Hepatocyte (in vitro differentiated cells): ENCODE measurements at places on chromosomes 1 and 21.

DNA sequence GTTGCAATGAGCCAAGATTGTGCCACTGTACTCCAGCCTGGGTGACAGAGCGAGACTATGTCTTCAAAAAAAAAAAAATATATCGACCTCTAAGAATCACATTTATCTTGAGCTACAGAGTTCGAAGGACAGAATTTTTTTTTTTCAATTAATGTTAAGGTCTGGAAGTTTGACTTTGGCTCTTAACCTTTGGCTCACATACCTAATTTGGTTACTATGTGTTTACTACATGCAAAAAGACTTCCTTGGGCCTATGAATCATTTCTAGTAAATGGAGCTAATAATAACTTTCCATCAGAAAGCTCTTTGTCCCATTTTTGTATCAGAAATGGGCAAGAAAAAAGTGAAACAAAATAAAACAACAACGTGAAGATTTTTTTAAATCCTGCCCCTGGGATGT is 351.2 kb downstream of the SMYD3 start:
- DNase-seq = no peak

DNA sequence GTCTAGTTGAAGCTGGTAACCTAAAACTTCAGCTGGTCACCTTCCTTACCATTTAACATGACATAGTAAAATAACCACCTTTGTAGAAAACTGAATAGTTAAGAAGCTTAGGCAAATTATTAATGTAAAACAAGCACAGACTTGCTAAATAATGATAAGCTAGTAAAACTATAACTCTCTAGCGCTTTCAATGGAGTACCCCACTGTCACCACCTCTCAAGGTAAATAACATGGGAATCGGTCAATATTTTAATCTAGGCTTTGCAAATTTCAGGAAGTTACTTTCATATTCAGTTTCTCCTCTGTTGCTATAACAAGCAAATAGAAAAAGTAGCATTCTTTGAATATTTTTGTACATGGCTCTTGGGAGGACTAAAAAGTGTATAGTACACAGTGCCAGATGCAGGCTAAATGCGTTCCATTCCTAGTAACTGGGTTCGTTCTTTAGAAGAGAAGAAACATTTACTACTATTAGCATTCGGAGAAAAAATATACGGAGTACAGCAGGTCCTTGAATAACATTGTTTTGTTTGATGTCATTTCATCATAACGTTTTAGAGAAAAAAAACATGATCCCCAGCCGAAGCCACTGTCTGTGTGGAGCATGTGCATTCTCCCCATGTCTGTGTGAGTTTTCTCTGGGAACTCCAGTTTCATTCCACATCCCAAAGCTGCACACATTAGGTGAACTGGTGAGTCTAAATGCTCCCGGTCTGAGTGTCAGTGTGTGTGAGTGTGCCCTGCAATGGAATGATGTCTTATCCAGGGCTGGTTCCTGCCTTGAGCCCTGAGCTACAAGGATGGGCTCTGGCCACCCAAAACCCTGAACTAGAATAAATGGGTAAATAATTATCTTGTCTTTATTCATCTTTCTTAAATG is 52.5 kb downstream of the EPRS1 start:
- no peak for DNase-seq

GRCh38 chr21:26892151-26892550 is 46.9 kb upstream of the ADAMTS1 start:
- no peak for DNase-seq

DNA sequence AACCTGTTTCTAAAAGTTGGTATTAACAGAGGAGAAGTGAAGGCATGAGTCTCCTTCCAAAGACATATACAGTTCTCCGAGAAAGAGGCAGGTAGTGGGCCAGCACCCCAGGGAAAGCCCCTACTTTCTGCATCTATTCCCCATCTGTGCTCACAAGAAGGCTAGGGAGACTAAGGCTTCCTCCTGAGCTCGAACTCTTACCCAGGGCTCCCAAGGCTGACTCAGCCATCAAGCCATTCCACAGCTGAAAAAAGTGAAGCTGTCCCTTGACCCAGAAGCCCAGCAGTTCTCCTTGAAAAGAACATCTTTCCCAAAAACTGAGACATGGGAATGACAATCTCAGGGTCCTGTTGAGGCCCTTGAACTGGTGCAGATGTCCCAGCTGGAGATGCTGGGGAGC is 1.9 kb upstream of the PADI3 start:
- no peak for DNase-seq

- DNase-seq = no peak
Measured at GRCh38 chr1:25580927-25581326, 35.7 kb upstream of the MAN1C1 start.

- no peak for DNase-seq
Measured at GRCh38 chr1:39992888-39993287, 37.9 kb downstream of the MFSD2A start.

DNA sequence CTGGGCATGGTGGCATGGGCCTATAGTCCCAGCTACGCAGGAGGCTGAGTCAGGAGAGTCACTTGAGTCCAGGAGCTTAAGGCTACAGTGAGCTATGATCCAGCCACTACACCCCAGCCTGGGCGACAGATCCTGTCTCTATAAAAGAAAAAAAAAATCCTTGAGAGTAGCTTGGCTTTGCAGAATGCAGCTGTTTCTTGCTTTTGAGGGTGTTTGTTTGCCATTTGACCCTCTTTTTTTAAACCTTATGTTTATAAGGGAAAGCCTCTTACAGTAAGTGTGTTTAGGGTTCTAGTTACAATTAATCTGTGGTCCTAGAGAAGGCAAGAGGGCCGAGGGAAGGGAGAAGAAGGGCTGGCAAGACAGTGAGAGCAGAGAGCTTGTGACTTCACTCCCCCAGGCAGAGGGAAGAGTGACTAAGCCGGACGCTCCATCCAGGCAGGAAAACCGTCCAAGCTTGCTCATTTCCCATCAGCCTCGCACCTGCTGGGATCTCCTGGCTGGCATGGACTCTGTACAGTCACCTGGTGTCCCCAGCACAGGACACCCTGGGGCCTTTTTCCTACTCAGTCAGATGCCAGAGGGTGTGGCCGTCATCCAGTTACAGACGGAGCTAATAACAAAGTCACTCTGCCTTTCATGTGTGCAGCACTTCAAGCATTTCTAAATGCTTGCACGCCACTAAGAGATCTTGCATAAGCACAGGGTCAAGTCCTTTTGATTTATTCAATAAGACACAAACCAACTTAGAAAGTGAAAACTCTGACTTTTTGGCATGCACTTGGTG is 55.5 kb upstream of the PSEN2 start:
- DNase-seq = peak; percentile 89

GRCh38 chr1:40711465-40712404 is 20.2 kb downstream of the NFYC start:
- peak; percentile 35 for DNase-seq

DNA sequence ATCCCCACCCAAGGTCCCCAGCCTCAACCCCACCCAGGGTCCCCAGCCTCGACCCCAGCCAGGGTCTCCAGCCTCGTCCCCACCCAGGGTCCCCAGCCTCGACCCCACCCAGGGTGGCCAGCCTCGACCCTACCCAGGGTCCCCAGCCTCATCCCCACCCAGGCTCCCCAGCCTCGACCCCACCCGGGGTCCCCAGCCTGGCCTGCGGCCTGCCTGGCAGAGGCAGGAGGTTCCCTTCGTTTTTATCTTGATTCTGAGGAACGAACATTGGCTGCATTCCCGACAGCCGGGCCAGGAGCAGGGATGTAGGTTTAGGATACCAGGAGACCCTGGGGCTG is 3.4 kb upstream of the PDE9A start:
- no peak for DNase-seq

DNA sequence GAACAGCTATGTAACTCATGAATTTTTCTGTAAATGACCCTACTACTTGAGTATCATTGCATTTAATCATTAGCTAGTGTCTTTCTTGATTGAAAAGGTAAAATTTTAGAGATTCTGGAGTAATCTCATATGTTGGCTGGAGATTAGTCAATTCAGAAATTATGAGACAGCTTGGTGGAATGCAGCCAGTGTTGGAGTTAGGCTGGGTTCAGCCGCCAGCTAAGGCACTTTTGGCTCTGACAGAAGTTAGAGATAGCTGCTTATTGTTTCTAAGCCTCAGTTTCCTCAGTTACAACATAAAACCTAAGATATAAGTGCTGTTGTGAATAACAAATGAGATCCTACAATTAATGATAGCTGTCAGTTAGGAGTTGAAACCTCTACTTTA is 49.4 kb downstream of the TBCE start:
- DNase-seq = no peak

DNA sequence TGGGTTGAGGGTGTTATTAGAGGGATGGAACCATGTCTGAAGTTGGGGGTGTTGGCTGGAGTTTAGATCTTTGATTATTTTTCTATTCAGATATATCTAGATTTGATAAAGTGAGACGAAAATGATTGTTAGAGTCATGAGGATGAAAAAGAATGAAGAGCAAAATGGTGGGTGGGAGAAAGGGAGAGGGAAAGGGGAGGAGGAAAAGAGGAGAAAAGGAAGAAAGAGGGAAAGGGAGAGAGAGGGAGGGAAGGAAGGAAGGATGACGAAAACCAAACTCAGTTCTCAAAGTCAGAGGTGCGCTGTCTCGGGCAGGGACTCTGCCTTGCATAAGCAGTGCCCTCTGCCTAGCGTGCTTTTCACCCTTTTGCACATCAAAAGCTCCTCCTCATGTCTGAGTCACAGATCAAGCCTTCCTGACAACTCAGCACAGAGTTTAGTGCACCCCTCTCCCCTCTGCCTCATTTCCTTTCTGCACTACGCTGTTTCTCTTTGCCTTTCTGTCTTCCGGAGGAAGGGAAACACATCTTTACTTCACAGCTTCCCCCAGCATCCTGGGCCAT is 225.8 kb upstream of the PROX1 start:
- DNase-seq = no peak

DNA sequence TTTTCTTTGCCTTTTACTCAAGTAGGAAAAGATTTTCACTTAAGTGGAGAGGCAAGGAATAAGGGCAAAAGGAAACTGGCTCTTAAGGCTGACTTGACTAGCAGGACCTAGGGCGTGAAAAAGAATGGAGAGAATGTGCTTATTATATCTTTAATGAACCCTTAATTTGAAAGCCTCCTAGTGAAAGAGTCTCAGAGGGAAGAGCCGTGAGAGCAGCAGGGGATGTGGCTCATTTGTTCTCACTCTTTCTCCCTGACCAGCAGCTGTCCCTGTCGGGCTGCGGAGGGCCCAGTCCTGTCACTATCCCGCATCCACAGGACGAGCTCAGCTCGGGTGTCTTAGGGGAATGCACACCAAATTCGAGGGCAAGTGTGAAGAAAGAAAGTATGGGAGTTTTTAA is 180.1 kb downstream of the EDEM3 start:
- no peak for DNase-seq

GRCh38 chr1:18351735-18352134 is 129.0 kb upstream of the KLHDC7A start:
- DNase-seq = no peak

DNA sequence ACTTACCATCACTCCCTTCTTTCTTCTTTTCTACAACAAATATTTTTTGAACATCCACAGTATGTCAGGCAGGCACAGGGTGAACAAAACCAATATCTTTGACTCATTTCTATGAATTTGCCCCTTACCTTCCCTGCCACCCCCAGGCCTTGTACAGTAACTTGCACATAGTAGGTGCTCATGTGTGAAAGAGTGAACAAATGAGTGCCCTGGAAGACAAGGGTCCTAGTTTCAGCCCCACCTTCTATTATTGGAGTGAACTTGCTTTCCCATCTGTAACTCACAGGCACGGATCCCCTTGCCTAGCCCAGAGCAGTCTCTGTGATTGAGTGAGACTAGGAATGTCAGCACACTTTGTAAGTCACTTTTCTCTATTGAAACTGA is 12.8 kb downstream of the ZDHHC18 start:
- DNase-seq = no peak

GRCh38 chr1:162667381-162668080 is 35.3 kb downstream of the DDR2 start:
- no peak for DNase-seq

DNA sequence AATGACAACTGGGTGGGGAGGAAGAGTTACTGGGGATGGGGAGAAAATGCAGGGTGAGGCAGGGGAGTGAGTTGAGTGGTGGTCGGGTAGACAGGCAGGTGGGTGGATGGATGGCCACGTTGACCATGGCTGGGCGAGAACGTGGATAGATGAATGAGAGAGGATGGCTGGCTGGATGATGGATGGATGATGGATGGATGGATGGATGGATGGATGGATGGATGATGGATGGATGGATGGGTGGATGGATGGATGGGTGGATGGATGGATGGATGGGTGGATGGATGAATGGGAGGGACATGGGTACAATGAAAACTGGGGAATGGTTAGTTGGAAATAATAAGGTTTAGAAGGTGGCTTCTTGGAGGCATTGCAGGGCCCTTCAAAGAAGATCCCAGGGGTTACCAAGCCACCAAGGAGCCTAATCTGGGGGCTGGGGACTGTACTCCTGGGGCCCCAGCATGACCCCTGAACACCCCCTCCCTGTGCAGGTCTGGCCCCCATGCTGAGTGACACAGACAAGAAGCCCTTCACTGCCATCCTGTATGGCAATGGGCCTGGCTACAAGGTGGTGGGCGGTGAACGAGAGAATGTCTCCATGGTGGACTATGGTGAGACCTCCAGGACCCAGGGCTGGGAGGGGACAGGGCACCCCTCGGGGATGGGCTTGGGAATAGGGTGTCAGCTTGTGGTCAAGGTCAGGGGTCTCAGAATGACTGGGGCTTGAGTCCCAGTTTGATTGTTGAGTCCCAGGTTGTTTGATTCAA is 67.0 kb downstream of the ALPL start:
- no peak for DNase-seq

DNA sequence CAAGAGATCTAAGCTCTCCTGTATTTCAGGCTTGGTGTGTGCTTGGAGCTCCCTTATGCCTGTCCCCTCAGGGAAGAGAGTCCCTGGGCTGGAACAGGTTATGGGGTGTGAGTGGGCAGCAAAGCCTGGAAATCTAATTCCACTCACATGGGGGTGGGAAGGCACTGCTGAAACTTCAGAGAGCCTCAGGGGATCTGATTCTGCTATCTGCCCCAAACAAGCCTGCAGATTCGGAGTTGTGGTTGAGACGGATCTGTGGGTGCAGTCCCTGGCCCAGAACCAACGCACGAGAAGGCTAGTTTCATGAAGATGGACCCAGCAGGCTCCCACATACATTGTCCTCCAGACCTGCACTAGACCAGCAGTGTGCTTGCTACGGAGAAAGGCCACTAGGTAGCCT is 2.9 kb downstream of the BLACAT1 start:
- no peak for DNase-seq

DNA sequence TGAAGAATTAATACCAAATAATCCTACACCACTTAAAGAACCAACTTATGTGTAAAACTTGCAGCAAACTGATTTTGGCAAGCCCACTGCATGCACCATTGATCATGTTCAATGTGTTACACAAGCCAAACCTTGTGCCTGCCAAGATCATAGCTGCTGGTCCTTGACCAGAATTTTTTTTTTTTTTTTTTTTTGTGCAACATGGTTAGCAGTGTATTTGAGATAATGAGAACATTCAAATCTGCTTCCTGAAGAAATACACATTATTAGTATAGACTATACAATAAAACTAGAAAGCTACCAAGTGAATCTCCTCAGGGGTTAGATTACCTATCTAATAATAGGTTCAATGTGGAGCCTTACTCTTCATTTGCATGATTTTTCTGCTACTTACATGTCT is 421.0 kb downstream of the MRPL39 start:
- DNase-seq = no peak

- no peak for DNase-seq
Measured at GRCh38 chr1:5661196-5662085, 330.8 kb downstream of the NPHP4 start.
